Activated T-cell treated with anti-CD3 and anti-CD28 coated beads, Interleukin-2, amount 50 U/mL, for 1 hour (primary cell): ENCODE measurements at places on chromosomes 5 and 9.

DNA sequence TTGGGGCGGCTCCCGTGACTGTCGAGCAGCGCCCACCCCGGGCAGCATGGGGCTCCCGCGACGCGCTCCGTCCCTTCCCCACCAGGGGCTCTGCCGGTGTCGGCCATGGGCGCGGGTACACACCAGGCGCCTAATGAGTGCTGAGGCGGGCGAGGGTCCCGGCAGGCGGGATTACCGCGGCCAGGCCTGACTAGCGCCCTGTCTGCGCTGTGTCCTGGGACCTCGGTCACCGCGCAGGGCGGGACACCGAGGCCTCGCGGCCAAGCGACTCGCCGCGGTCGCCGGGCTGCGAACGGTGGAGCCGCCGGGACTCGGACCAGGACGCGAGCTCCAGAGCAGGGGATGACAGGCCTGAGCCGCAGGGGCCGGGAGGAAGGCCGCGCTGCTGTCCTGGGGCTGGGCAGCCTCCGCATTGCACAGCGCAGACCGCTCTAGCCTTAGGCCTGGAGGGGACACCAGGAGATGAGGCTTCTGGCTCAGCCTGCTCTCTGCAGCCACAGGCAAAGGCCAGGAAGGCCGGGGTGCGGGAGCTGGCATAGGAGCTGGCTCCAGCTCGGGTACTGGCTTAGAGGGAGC is 14.1 kb downstream of the LCN10 start:
- DNase-seq = no peak

DNA sequence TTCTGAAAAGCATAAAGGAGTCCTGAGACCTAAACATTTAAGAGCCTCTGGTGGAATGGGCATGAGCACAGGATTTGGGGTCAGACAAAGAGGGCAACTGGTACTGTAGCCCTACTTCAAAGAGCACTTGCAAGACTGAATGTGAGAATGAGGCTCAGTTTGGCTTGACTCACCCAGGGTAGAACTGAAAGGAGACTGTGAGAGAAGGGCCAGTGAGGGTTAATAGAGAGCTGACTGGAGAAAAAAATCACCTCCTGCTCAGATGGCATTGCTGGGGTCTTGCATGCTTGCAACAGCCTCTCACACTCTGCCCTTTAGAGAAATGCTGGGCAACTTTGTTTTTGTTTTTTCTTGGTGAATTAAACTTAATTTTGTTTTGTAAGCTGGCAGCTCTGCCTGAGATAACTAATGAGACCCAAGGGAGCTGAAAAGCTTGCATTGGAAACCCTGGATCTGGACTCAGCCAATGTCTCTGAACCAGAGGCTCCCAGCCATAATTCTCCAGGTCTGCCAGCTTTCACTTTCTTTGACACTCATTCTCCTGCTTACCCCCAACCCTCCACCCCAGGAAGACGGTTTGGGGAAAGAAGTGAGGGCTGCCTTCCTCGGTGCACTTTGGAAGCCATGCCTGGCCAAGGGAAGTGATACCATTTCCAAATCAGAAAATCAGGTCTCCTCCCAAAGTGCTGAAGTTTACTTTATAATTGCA is 161.1 kb upstream of the PANK3 start:
- DNase-seq = no peak

- no peak for DNase-seq
These were observed 8.7 kb upstream of the JAKMIP2 start for GRCh38 chr5:147791181-147791580.

- no peak for DNase-seq
These were observed 3.8 kb downstream of the PCDH1 start for GRCh38 chr5:141874262-141874964.

DNA sequence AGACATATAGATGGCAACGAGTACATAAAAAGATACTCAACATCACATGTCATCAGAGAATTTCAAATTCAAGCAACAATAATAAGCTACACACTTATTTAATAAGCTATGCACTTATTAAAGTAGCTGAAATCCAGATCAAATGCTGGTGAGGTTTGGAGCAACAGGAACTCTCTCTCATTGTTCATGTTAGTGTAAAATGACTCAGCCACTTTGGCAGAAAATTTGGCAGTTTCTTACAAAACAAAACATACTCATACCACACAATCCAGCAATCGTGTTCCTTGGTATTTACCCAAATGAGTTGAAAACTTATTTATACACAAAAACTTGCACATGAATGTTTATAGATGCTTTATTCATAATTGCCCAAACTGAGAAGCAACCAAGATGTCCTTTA is 131.5 kb upstream of the NFIL3 start:
- DNase-seq = no peak

GRCh38 chr9:7668541-7668940 is 131.0 kb downstream of the DMAC1 start:
- no peak for DNase-seq

- DNase-seq = no peak
These were observed 87.1 kb upstream of the ELL2 start for GRCh38 chr5:96048763-96049162.

DNA sequence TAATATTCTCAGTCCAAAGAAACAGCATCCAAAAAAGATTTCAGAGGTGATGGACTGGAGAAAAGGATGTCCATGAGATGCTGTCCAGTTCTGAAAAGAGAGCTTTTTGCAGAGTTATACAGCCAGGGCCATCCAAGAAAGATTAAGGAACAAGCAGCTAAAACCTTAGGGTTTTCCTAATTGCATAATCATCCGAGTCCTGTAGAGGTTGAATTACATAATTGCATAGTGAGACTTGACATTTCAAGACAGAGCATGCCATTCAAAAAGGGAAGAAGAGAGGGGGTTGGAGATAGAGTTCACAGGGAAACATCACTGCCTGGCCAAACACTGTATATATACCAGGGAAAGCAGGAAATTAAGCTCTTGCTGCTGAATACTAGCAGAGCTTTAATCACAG is 1729.2 kb upstream of the WWC1 start:
- no peak for DNase-seq

DNA sequence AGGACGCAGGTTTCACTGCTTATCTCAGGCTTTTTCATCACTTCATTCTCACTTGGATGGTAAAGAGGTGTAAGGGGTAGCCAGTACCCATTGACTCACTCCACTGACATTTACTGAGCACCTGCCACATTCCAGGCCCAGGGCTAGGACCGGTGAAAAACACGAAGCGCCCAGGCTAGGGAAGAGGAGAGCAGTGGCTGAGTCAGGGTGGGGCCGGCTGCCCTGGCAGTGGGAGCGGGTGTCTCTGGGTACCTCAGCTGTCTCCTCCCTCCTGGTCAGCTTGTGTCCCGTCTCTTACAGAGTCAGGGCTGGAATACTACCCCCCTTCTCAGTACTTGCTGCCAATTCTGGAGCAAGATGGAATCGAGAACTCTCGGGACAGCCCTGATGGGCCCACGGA is 22.2 kb downstream of the LRSAM1 start:
- DNase-seq = no peak

DNA sequence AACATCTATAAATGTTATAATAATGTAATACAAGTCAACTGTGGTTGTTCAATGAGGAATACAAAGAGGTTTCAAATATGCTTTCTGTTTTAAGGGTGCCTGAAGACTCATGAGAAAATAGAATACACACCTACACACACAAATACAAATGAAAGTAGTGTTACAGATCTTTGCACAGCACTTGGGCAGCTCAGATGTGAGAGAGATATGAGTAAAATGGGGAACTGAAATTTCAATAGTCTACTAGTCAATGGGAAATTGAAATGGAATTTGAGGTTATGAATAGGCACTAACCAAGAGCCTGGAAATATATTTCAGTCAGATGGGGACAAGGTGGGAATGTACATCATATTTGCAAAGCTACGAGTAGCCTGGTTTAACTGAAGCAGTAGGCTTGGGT is 96.6 kb downstream of the ISL1 start:
- DNase-seq = no peak

DNA sequence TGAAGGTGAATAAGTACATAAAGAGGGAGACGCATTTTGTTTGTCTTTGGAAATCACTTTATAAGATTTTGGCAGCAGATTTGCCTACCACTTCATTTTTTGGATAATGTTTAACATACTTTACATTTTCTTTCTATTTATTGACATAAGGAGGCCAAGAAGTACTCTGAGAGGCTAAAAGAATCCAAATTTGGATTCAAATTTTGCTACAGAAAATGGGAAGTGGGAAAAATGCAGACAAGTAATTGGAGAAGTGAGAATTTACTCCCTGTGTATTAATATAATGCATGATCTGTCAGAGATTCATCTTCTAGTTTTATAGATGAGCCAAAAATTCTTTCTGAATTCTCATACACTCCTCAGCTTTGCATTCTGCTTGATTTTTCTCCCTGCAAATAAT is 411.2 kb upstream of the CTNND2 start:
- DNase-seq = no peak

GRCh38 chr5:177022386-177023302 is at the start of gene ZNF346:
Gene ZNF346, plus strand, starts transcription at chr5:177022696. Its CDS starts 43 bp downstream, at chr5:177022739.
- DNase-seq = peak; percentile 89

GRCh38 chr9:8265281-8265680 is 465.7 kb upstream of the DMAC1 start:
- DNase-seq = no peak

DNA sequence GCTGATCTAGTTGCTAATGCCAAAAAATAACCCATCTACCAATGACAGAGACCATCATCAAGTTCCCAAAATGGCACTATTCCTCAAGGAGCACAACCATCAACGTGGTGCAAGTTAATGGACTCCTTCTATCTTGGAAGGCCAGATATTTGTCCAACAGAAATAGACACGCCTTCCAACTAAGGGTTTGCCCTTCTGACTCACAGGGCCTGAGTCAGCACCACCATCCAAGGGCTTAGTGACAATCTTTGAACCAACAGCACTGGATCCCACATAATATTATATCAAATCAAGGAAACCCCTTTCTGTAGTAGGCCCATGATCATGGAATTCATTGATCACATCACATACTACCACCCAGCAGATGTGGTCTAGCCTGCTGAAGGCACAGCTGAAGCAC is 84.3 kb downstream of the MED27 start:
- no peak for DNase-seq

DNA sequence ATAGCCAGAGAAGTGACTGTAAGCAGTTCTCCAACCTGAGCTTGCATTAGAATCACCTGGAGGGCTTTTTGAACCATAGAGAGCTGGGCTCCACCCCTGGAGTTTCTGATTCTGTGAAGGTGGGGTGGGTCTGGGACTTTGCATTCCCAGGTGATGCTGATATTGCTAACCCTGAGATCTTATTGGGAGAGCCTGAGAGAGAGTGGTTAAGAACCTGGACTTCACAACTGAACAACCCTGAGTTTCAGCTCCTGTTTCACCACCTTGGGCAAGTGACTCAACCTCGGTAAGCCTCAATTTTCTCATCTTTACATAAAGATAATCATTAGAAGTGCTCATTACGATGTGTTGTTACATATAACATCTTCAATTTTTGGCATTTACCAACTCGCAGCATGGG is 498.6 kb downstream of the EBF1 start:
- DNase-seq = no peak

DNA sequence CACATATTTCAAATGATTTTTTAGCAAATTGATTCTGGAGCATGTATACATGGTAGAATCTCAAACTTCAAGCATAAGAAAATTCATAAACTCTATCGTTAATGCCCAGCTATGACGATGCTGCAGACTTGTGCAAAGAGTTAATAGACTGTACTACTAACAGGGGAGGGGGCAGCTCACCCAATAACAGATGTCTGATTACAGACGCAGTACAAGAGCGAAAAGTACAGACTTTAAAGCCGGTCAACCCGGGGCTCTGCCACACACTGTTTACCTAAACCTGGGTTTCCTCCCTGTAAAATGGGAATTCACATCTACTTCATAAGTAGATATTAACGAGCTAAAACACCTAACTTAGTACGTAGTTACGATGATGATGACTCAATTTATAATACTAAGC is 651 bp downstream of the TRIM23 start:
- no peak for DNase-seq

GRCh38 chr5:134226441-134227192 is 744 bp upstream of the PPP2CA start:
- DNase-seq = no peak

- DNase-seq = no peak
These were observed 254.1 kb downstream of the CDH18 start for GRCh38 chr5:19733612-19734495.

- DNase-seq = peak; percentile 41
These were observed 616 bp downstream of the ABL1 start for GRCh38 chr9:130835441-130836298.

- no peak for DNase-seq
These were observed 94.0 kb downstream of the ACTL7B start for GRCh38 chr9:108761655-108762347.

DNA sequence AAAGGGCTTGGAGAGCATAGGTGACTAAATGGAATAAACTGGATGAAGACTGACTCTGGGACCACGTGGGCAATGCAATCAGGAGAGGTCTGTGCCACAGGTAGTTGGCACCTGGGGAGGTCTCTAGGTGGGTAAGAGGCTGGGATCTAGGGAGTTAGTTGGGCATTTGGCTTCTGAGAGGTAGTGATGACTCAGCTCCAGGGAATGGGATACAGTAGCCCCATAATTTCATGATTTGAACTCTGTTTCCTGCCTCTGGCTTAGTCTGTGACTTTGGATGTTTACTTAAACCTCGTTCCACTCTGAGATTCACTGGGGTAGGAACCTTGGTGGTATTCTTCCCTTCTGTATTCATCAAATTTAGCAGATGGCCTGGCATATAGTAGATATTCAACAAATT is 240.8 kb downstream of the KIF4B start:
- DNase-seq = no peak

- no peak for DNase-seq
These were observed 25.3 kb downstream of the DAP start for GRCh38 chr5:10735569-10736276.

DNA sequence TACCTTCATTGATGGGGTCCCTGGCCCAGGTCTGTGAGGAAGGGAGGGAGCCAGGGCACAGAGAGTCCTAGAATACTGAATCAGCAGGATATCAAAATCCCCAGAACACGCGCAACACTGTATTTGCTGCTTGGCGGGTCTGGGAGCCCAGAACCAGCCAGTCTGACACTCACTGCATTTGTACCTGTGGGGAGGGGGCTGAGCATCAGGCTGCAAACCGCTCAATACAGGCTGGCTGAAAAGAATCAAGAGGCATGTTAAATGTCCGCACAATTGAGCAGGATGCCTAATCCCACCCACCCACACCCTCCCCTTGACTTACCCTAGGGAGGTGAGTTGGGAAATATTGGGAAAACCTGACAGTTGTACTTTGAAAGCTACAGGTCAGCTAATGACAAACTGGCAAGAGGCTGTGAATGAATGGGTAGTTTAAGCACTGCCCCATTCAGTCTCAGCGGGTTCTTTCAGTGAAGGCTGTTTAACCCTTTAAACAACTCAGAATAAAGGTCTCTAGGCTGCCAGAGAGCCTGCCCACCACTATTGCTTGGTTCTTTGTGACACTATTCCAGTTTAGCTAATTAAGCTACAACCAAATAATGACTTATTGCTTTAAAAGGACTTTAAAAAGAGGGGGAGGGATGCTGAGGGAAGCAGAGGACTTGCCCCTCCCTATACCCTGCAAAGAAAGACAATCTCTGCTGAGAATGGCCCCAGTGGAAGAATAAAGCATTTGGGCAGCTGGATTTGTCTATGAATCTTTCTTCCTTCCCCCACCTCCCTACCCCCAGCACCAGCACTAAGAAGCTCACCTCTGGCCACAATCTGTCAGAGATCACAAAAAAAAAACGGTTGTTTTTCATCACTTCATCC is 5.0 kb downstream of the SPRY4 start:
- no peak for DNase-seq
